Left renal pelvis (tissue), 4 donors: ENCODE measurements at places on chromosomes 1 and 21. TPM values are rescaled to one million over a fixed set of nuclear protein-coding genes. Genes with fewer than 3 reads are reported as not detected.

Gene B4GALT3
- polyA plus RNA-seq, result 41.7 TPM

DNA sequence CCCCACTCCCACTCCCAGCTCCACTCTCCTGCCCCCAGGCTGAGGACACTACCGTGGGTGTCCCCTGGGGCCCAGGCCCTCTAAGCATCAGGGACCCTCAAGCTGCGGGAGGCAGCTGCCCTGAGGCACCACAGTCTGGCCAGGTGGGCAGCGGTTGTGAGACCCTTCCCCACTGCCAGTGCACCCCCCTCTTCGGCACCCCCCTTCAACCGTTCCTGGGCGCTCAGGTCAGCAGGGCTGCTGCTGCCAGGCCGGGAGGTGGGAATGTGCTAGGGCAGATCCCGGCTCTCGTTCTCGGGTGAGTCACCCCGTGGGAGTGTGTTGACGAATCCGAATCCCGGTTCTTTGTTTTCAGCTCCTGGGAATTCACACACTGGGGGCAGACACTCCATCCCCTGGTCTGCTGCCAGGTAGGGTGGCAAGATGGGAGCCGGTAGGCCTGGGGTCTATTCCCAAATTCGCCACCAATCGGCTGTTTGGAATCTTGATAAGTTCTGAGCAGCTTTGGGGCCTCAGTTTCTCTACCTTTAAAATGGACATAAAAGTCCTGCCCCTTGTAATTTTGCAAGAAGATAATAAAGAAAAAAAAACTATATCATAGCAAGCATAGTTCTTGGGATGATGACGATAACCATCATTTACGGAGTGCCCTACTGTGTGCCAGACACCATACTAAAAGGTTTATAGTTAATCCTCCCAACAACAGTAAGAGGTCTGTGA, 28.5 kb upstream of the CASZ1 start:
- no peak for DNase-seq

GRCh38 chr1:205630651-205631009, 1.2 kb downstream of the ELK4 start:
- DNase-seq, result no peak

DNA sequence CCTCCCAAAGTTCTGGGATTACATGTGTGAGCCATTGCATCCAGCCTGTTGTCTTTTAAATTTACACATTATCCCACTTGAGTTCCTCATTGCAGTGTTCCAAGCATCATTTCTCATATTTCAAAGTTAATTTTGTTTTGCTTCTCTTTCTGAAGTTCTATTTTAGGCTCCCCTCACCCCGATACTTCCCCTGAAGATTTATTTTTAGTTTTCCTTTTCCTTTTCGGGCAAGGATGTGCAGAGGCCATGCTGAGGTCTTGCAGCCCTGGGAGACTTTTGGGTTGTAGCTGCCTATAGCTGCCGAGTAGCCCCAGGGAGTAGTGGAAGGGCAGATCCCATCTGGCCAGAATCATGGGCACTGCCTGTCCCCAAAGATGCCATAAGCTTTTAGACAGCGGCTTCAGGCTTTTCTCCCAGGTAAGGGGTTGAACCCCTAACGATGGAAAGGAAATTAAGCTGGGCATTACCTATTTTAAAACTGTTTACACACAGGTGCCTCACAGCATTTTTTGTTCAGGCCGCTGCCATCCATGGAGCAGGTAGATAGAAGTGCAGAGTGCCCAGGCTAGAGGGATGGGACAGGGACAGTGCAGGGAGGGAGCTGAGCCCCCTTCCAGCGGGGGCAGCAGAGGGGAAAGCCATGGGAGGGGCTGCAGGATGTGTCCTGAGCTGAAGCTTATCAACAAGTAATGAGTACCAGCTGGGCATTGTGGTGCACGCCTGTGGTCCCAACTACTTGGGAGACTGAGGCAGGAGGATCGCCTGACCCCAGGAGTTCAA, 15.9 kb downstream of the PSEN2 start:
- DNase-seq, result no peak
